Bladder microvascular endothelial cell (primary cell): ENCODE measurements at places on chromosomes 7 and 10. TPM values are rescaled to one million over a fixed set of nuclear protein-coding genes. Genes with fewer than 3 reads are reported as not detected.

Gene UFSP1
- total RNA-seq, result 1.9 and 2.0 TPM in 2 replicates

Gene KIAA1217
- 12.3 and 28.7 TPM in 2 replicates for total RNA-seq

Gene IQUB
- 0.16 and 0.31 TPM in 2 replicates for total RNA-seq

Gene TMEM184A
- total RNA-seq, result 0.13 TPM in 1 of 2 replicates, not detected in the other

Gene HEPACAM2
- total RNA-seq, result not detected in 2 replicates

Gene COBL
- 0.06 and 0.32 TPM in 2 replicates for total RNA-seq

Gene CALHM3
- total RNA-seq, result not detected in 2 replicates

Gene NOD1
- total RNA-seq, result 21.0 and 39.3 TPM in 2 replicates

Gene TACC2
- 6.0 and 6.1 TPM in 2 replicates for total RNA-seq

Gene HOXA7
- total RNA-seq, result 1.5 and 2.1 TPM in 2 replicates

Gene MRC1
- total RNA-seq, result 2.1 and 281 TPM in 2 replicates

Gene VIM
- total RNA-seq, result 3,002 and 4,929 TPM in 2 replicates

Gene KCNIP2
- 0.31 and 0.65 TPM in 2 replicates for total RNA-seq

Gene CRYGN
- total RNA-seq, result not detected in 2 replicates

Gene DPCD
- 25.3 and 28.7 TPM in 2 replicates for total RNA-seq

Gene PNLIPRP3
- not detected in 2 replicates for total RNA-seq

Gene PNLIPRP2
- not detected in 2 replicates for total RNA-seq

Gene HGF
- 0.82 and 1.6 TPM in 2 replicates for total RNA-seq

Gene PDE6C
- total RNA-seq, result not detected in 2 replicates

Gene PRKG1
- total RNA-seq, result 0.32 and 10.1 TPM in 2 replicates
